ENCODE measurements at places on chromosomes 1 and 21.

GRCh38 chr1:208029381-208030287 lies 118.7 kb upstream of the CD34 start:
- DNase-seq, result no peak

DNA sequence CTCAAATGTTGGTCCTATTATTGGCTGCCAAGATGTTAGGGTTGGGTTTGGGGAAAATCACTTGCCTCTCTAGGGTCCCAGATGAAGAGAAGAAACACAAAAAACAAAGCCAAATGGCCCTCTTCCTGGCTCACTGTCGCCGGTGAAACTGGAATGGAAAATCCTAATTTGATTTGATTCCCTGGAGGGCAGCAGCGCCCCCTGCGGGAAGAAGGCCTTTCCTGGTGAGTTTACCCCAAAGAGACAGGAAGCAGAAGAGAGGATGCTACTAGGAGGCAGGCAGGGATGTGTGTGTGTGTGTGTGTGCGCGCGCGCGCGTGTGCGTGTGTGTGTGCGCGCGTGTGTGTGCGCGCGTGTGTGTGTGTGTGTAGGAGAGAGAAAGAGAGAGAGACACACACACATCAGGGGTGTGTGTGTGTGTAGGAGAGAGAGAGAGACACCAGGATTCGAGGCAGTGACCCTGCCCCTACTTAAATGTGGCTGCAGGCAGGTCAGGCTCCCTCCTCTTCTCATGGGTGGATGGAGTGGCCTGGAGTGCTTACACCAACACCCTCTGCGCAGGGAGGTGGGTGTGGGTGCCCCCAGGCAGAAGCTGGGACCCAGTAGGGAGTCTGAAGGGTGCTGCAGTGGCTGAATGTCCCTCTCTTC lies 3.1 kb upstream of the SELENON start:
- peak; percentile 67 for DNase-seq

DNA sequence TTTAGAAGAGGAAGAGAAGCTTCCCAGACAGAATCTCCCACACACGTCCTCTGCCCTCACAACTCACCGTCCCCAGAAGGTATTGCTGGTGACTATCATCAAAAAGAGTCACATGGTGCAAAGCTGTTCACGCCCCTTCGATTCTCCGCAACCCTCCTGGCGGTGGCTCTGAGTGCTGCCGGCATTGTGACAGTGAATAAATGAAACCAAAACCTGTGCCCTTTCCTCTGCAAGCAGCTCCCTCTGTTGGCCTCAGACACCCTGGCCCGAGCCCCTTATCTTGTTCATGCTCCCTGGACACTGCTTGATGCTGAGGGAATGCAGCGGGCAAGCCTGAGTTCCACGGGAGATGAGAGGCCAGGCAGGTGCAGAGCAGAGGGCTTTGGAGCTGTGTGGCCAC lies 510.3 kb downstream of the NPHP4 start:
- peak; percentile 28 for DNase-seq

DNA sequence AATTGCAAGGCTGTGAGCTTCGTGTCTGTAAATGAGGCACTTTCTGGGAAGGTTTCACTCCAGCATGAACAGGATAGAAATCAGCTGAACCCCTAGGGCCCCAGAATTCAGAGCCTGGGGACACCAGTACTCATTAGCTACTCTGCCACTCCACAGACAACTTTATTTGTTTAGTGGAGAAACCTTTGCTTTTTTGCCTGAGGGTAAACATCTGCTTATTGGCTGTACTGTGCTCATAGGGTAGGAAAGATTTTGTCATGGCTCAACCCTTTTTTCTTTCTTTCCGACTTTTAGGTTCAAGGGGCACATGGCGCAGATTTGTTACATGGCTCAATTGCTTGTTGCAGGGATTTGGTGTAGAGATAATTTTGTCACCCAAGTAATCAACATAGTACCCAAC lies 138.4 kb upstream of the BACE2 start:
- DNase-seq, result no peak

DNA sequence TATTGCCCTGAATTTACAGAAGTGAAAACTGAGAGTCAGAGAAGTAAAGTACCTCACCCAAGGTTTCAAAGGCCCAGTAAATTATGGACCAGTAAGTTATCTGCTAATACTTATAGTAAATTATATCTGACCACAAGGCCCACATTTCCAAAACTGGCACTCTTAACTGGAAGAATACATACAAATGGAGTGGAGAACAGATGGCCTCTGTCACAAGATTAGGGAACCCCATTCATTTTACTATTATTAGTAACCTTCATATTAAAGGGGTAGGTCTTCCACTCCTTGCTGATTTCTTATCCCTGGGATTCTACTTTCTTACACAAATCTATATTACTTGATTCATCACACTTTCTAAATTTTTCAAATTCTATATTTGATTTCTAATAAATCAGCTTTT lies 588.8 kb downstream of the NEGR1 start:
- DNase-seq, result no peak

DNA sequence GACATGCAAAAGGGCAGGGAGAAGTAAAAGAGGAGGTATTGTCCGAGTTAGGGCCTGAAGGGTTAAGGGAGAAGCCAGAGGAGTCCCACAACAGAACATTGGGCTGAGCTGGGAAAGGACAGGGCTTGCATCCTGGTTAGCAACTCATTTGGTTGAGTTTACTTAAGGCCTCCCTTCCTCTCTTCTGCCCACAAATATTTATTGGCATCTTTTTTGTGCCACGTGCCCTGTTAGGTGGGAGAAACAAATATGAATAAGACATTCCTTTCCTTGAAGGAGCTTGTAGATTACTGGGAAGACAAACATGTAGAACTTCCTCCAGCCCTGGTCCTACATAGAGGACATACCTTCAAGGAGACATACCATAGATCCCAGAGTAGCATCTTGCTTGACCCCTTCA lies 53.0 kb upstream of the PRELP start:
- no peak for DNase-seq

GRCh38 chr1:100936194-100936967 lies 40.5 kb downstream of the SLC30A7 start:
- DNase-seq, result no peak

- DNase-seq, result no peak
These were observed 6.8 kb downstream of the HIPK1 start for GRCh38 chr1:113935970-113936369.

- no peak for DNase-seq
These were observed 5.1 kb upstream of the HP1BP3 start for GRCh38 chr1:20792196-20792595.

DNA sequence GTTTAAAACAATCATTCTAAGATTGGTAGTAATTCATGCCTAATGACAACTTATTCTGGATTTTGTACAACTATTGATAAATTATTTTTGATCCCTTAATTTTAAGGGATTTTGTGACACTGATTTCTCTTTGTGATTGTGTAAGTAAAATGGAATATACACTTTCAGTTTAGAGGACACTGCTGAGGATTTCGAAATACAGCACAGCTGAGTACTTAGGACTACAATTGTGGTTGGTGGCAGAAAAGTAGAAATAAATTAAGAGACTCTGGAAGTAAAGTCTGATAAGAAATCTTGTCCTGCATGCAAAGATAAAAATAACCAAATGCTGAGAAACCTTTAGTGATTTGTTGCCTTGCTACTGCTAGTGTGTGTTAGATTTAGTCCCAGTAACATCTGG lies 40.0 kb downstream of the TYW3 start:
- no peak for DNase-seq

DNA sequence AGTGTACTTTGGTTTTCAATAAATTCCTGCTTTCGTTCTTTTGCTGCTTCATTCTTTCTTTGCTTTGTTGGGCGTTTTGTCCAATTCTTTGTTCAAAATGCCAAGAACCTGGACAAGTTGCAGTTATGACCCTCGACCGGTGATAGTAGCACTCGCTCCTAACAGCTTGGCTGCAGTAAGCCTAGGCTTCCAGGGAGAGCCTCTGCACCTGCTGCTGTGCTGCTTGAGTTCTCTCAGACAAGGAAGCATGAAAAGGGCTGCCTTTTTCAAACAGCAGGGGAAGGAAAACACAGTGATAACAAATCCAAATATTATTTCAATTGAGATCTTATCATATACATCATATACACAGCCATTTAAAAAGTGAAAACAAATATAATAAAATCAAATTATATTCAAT lies 12.8 kb upstream of the RIPK4 start:
- no peak for DNase-seq

GRCh38 chr1:219109424-219110018 lies 64.2 kb upstream of the LYPLAL1 start:
- DNase-seq, result no peak

GRCh38 chr1:219676012-219676765 lies 63.3 kb upstream of the ZC3H11B start:
- no peak for DNase-seq

- DNase-seq, result no peak
These were observed 1.7 kb downstream of the ZC3H12A start for GRCh38 chr1:37476087-37476452.

GRCh38 chr1:10236405-10237156 lies 26.2 kb downstream of the KIF1B start:
- DNase-seq, result no peak

- DNase-seq, result no peak
These were observed 29.7 kb upstream of the BRINP3 start for GRCh38 chr1:190507357-190507756.

- DNase-seq, result no peak
These were observed 820.7 kb downstream of the NCAM2 start for GRCh38 chr21:21818898-21819297.

GRCh38 chr1:9201401-9202239 lies 33.0 kb upstream of the H6PD start:
- no peak for DNase-seq

DNA sequence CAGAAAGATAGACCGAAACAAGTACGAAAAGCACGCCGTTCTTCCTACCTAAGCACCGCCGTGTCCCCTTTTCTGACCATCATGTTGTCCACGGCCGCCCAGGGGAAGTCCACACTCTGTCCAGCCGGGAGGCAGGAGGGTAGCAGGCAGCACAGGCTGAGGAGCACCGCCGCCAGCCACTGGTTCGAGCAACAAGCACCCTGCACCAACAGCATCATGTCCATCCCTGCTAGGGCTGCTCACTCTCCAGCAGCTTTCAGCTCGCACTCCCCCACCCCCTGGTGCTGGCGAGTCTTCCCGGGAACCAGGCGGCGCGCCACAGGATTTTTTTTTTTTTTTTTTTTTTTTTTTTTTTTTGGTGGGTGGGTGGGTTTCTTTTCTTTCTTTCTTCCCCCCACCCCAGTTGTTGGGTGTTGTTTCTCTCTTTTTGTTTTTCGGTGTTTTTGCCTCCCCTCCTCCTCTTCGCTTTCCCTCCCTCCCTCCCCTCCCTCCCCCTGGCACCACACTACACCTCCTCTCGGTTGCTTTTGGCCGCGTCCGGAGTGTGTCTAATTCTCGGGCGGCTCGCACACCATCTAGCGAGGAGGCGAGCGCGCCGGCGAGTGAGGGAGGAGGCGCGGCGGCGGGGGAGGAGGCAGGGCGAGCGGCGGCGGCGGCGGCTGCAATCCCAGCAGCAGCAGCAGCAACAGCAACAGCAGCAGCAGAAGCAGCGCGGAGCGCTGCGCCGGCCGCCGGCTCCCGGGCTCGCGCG lies at the start of gene NEGR1:
TSS of gene NEGR1 (minus strand) at position 269 of the 751 bp plus-strand sequence.
- DNase-seq, result no peak

- no peak for DNase-seq
These were observed 19.6 kb upstream of the PDPN start for GRCh38 chr1:13564073-13564472.

DNA sequence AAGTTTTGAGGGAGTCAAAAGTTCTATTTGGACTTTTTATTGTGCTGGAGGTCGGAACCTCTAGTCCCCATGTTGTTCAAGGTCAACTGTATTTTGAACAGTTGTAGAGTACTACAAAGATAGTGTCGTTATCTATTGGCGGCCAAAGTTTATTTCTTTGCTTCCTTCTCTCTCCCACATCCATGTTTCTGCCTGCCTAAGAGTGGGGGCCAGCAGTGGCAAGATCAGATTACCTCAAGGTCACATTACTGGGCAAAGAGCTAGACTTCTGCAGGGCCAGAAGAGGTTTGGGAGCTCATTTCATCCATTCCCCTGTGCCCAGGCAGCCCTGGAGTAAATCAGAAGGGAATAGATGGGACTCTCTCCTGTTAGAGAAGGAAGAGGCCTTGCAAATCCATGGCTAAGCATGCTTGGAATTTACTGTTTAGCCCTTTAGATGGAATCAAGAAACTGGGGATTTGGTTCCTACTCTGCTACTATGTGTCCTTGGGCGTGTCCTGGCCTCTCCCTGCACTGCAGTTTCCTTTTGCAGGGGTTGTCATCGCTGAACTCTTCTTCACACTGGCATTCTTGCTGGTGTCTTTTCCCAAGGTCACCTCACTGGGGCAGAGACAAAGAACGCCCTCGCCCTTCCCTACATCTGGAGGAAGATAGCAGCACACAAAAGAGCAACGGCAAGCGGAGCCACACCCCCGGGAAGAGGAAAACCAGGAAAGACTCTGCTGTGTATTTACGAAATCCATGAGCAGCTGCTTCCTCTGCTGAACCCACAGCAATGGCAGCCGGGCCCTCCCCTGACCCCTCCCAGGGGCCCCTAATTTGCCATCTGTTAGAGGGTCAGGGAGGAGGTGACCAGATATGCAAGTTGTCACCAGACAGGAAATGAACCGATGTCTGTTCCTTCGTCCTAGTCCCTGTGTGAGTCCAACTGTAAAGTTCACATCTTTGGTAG lies 73.3 kb downstream of the PLPP3 start:
- no peak for DNase-seq

DNA sequence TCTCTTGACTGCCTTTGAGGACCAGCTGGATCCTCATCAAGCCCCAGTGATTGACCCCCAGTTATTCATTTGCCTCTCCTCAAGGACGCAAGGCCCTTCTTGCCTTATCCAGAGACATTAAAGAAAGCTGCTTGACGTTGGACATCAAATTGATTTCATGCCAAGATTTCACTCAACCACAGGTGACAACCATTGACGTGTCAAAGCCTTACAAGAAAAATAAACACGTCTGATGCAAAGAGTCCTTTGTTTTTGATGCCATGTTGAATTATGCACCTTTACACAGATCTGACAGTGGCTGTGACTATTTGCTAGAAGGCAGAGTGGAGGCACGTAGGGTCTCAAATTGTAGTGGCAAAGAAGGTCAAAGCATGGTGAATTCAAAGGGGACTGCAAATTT lies 666.2 kb upstream of the CAMK1G start:
- no peak for DNase-seq

DNA sequence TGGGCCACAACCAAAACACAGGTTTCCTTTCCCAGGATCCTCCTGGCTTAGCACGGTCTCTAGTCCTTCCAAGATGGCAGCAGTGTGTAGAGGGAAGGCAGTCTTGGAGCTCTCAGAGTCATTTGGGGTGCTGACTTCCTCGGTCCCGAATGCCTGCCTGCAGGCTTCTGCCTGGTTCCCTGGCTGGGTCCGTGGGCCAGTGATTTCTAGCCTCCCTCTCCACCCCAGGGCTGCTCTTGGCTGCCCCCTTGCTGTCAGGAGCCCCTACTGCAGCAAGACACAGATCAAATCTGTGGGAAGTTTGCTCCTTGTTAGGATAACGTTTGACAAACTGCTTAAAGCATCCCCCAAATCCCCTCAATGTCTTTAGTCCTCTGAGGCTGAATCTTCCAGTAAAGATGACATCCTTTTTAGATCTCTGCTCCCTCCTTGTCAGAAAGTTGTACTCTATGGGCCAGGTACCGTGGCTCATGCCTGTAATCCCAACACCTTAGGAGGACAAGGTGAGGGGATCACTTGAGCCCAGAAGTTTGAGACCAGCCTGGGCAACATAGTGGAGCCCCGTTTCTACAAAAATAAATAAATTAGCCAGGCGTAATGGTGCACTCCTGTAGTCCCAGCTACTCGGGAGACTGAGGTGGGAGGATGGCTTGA lies 272.5 kb downstream of the RRAGC start:
- DNase-seq, result peak; percentile 24
